ENCODE measurements at places on chromosomes 6 and 20.

DNA sequence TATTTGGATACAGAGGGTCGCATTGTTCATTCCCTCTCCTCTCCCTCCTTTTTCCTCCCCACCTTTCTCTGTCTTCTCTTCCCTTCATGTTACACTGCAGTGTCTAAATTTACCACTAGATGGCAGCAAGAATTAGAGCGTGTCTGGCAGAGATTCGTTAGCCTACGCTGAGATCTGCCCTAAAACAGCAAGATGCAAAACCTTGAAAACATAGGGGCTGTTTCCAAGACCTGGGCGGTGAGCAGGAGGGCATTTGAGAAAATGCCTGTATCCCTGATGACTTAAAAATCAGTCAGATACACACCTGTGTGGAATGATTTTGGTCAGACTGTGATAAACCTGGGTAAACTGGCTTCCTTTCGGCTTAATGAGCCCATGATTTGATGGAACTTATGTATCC lies 101.5 kb upstream of the ISM1 start:
- peak; percentile 71 for DNase-seq

DNA sequence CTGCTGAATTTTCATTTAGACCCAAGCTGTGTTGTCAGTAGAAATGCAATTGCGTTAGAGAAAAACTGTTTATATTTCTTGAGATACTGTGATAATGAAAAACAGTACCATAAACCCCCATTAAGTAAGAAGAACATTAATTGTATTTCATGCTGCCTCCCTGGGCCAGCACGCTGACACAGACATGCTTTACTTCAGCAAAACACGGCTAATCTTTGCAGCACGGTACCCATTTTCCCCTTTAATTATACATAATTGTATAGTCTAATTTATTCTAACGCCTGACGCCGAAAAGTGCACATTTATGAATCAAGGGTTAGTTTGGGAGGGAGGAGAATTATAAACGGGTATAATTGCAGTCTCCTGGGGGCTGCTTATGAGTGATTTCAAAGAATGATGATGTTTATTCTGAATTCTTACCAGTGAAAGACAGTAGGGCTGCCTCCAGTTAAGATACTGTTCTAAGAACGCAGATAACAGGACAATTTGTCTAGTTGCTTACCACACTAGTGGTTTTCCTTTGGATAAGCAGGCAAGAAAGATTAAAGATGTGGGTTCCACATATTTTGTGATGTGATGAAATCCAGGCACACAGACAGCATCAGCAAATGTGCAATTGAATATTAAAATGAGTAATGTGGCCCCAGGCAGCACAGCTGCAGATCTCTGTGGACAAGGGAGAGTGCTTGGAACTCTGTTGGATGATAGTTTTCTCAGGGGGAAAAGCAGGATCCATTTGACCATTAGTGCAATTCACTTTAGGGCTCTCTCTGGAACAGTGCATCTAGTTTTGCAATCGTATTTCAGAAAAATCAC lies 4.7 kb upstream of the SULF2 start:
- peak; percentile 41 for DNase-seq

GRCh38 chr6:3415082-3415453 lies 41.8 kb downstream of the SLC22A23 start:
- DNase-seq, result no peak

- DNase-seq, result no peak
Observed at GRCh38 chr20:22465622-22466446, 118.5 kb downstream of the FOXA2 start.

DNA sequence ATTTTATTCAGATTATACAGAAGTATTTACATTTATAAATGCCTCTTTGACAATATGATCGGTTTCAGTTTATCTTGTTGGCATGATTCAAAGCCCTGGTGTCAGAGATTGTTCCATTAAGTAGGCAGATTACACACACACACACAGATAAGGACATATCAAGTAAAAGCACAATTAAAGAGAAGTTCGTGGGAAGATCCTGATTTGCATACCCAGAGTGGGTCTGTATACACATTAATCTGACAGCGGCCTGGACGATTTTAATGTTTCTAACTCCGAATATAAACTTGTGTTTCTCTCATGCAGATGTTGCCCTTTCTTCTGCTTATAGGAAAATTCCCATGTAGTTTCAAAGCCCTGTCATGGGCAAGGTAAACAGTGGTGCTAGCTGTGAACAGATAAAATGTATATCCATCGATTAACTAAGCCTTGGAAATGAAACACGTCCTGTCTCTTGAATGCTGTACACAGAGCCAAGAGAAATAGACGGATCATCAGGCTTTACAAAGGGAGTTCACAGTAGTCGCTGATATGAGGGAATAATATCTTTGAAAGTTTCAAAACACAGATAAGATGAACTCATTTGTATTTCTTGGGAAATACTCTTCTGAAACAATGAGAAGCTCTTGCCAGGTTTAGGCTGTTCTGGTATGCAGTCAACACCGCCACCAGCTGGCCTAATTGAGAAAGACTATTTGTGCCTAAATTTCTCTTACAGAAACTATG lies 108.2 kb upstream of the GMDS start:
- peak; percentile 49 for DNase-seq

DNA sequence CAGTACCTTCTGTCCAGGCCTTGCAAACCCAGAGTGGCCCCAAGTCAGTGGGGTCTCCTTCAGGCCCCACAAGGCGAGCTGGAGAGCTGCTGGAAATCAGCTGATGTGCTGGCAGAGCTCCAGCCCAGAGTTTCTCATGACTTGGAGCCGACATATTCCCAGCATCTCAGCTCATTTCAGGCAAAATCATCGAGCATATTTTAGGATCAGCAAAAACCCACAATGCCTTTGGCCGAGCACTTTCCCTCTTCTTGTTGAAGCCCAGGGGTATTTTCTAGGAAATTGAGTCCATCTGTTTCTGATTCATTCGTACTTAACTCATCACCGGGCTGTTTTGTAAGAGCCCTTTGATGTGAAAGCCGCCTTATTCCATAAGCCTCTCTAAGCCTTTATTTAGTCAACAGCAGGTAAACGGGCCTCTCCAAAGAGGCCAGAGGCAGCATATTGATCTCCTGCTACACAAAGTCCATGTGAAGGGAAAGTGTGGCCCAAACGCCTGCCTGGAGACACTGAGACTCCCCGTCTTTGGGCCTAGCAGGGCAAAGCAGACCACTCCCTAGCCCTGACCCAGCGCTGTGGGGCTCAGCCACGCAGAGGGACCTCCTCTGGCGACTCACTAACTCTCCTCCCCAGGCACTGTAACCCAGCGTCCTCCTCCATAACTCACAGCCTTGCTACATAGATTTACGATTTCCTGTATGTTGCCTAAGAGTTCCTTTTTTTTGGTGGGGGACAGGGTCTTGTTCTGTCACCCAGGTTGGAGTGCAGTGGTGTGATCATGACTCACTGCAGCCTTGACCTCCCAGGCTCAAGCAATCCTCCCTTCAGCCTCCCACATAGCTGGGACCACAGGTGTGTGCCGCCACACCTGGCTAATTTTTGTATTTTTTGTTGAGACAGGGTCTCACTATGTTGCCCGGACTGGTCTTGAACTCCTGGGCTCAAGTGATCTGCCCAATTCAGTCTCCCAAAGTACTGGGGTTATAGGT lies 12.1 kb upstream of the C20orf203 start:
- DNase-seq, result no peak

DNA sequence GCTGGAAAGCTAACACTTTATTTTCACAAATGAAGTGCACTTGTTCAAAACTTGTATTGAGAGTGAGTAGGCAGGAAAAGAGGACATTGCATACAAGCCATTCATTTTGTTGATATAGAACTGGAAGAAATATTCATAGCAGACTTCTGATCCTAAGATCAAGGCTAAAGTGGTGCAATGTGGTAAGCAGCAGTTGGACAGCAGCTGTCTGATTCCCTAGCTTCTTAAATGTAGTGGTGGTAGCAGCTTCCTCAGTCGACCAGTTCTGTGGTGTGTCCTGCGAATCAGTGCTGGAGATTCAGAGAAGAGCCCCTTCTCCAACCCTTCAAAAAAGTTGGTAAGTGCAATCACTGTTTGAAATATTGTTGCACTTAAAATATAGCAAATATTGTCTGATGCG lies 281.7 kb upstream of the GJE1 start:
- no peak for DNase-seq

- no peak for DNase-seq
Observed at GRCh38 chr20:53244711-53245110, 272.6 kb downstream of the TSHZ2 start.

GRCh38 chr6:68427630-68428029 lies 207.5 kb upstream of the ADGRB3 start:
- DNase-seq, result no peak

DNA sequence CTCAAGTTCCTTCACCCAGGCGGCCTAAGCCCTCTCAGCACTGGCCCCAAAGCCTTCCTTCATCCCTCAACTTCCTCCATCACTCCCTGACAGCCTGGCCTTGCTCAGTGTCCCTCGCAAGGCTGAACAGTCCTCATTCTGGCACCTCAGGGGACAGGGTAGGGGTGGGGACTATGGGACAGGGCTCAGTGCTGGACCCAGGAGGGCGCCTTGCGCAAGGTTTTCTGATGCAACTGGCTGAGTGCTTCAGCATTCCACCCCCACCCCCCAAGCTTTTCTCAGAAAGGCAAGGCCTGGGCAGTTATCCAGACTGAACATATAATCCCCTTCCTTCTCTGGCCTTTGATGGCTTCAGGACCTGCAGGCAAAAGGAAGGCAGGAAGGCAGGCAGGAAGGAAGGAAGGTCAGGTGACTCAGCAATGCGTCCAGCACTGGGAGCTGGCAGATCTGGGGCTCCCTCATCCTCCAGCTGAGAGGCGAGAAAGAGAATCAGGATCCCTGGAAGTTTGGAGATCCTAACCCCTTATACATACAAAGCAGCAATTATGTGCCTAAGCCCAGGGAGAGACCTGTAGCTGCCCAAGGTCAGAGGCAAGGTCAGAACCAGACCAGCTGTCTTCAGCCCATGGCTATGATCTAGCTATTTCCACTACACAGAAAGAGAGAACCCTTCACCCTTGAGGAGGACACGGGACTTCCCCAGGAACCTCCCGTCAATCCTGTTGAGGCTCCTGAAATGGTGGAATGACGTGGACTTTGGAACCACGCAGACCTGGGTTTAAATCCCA lies 8.6 kb upstream of the TRIB3 start:
- no peak for DNase-seq

DNA sequence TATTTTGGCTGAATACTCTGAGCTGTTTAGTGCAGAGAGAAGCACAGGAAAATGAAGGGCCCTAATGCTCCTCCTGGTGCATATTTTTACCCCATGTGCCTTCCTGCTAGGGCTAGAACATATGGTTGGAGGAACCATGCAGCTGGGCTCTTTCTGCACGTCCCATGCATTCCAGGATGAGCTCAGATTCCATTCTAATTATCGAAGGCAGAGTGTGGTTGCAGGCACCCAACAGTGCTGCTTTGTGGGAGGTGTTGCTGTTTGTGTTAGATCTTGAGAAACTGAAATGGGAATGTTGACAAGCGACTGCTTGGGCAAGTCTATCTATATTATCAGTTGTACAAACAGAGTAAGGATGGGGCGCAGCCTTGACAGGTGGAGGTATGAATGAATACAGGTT lies 419.5 kb downstream of the DHX35 start:
- no peak for DNase-seq
